ENCODE measurements at places on chromosomes 6 and 20. TPM values are rescaled to one million over a fixed set of nuclear protein-coding genes. Genes with fewer than 3 reads are reported as not detected.

TMEM200A gene
- total RNA-seq: not detected

NKAIN2 gene
- 0.22 TPM for total RNA-seq

SHLD1 gene
- 5.7 TPM for total RNA-seq

PI3 gene
- not detected for total RNA-seq

TMC2 gene
- total RNA-seq: not detected

ADGRF1 gene
- total RNA-seq: not detected

CDH26 gene
- 1.3 TPM for total RNA-seq

CCM2L gene
- total RNA-seq: 7.5 TPM

FAXC gene
- 0.49 TPM for total RNA-seq
